ENCODE measurements at places on chromosomes 16 and 17. TPM values are rescaled to one million over a fixed set of nuclear protein-coding genes. Genes with fewer than 3 reads are reported as not detected.

DNA sequence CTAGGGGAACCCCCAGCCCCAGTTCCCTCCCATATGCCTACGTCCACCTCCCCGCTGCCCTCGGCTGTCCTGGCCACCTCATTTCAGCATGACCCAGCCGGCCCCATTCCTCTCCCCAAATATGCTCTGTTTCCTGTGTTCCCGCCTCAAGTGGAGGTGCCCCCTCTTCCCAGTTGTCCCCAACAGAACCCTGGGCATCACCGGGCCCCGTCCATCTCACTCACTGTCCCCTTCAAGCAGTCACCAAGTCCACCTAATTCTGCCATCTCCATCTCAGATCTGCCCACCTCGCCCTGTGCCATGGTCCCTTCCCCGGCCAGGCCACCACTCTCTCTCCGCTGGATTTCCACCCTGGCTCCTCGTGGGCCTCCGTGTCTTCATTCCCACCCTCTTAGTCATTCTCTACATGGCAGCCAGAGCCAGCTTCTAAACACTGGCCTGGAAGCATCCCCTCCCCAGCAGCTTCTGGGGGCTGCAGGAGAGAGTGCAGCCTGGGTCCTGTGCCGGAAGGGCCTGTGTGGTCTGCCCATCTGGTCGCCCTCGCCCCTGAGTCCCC is 12.8 kb downstream of the CDK3 start:
- no peaks in the 10 kb centered on the region for H3K27me3 ChIP-seq
- H3K4me3 ChIP-seq = no peak overlapping the region
- no peak for DNase-seq
- H3K36me3 ChIP-seq = no peaks in the 10 kb centered on the region

DNA sequence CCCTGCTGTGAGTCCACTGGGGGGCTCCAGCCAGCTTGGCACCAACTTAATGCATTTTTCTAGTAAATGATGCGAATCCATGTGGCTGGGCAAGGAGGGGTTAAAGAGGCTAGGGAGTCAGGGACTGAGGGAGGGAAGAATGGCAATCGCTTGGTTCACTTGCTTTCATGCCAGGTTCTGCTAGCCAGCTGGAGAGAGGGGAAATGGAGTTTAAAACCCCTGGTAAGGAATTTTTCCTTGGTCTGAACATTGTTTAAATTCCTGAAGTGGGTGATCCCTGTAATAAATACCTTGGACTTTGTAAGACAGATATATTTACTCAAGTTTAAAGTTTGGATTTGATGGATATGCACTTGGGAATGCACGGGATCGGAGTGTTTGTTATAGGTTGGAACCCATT is 22.8 kb downstream of the ANKFN1 start:
- H3K27ac ChIP-seq = no peak overlapping the region
- no peak for DNase-seq
- H3K4me3 ChIP-seq = no peak overlapping the region
- H3K36me3 ChIP-seq = no peaks in the 10 kb centered on the region
- no peaks in the 10 kb centered on the region for H3K4me1 ChIP-seq
- H3K27me3 ChIP-seq = peaks cover 7% of the 10 kb centered on the region

DNA sequence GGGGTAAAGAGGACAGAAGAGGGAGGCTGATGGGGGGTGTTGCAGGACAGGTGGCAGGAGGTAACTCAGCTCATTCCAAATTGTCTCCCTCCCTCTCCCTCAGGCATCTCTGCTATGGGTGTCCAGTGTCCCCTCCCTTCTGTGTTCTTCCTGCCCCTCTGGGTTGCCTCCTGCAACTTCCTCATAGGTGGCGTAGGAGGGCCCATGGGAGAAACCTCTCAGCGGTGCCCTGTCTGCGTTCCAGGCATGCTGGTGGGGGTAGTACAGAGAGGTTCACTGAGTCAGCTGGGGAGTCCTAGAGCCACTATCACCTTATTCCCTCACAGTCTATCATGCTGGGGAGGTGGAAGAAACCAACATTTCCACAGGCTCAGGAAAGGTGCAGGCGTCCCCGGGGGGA is 14.7 kb upstream of the ODF4 start:
- no peaks in the 10 kb centered on the region for H3K36me3 ChIP-seq
- no peak for DNase-seq
- peaks cover 17% of the 10 kb centered on the region for H3K4me1 ChIP-seq
- no peak overlapping the region for H3K4me3 ChIP-seq
- no peak overlapping the region for H3K27ac ChIP-seq
- peaks cover 39% of the 10 kb centered on the region for H3K27me3 ChIP-seq

- no peaks in the 10 kb centered on the region for H3K27me3 ChIP-seq
- no peaks in the 10 kb centered on the region for H3K36me3 ChIP-seq
- H3K27ac ChIP-seq = no peak overlapping the region
- H3K4me3 ChIP-seq = no peak overlapping the region
- no peak for DNase-seq
Observed at GRCh38 chr17:41505809-41506767, 676 bp upstream of the KRT13 start.

- H3K36me3 ChIP-seq = no peaks in the 10 kb centered on the region
- H3K27me3 ChIP-seq = peaks cover 6% of the 10 kb centered on the region
- no peak overlapping the region for H3K4me3 ChIP-seq
- H3K27ac ChIP-seq = no peak overlapping the region
- no peaks in the 10 kb centered on the region for H3K4me1 ChIP-seq
Observed at GRCh38 chr16:4944333-4945281, 7.7 kb upstream of the PPL start.

DNA sequence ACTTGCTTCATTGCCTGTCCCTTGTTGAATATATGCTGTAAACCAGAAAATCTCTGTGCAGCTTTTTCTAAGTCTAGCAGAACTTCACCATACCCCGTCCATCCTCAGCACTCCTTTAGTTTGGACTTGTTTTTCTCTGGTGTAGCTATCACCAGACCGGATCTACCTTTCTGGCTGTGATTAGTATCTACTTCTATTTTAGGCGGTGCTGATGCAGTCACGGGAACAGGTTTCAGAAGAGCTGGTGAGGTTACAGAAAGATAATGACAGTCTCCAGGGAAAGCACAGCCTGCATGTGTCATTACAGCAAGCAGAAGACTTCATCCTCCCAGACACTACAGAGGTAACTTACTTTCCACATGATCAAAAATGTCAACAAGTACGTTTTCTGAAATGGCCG is 46.4 kb downstream of the NUP88 start:
- no peaks in the 10 kb centered on the region for H3K27me3 ChIP-seq
- peaks cover 19% of the 10 kb centered on the region for H3K36me3 ChIP-seq

DNA sequence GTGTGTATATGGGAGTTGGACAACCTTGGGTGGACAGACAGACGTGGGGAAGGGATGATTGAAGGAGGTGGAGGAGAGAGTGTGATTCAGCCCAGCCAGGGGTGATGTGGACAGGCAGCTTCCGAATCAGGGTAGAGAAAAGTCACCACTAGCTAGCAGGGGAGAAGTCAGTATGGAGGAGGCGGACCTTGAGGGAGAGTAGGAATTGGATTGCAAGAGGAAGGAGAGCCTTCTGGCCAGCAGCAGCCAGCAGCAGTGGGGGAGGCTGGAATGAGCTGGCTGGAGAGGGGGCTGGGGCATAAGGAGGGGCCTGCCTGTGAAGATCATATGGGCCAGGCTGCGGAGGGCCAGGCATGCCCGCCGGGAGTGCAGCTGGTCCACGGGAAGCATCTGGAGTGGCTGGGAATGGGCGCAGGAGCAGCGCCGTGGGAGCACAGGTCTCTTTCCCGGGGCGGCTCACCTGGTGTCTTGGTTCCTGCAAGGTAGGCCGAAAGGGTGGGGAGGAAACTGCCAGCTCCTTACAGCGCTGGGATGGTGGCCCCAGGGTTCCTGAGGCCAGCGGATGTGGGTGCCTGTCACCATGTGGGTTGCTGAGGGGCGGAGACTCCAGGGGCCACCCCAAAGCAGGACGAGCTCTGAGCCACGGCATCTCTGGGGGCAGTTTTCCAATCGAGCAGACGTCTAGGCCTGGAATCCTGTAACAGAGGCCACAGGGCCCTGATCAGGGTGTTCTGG is 235.3 kb downstream of the SEC14L1 start:
- peak overlapping the region; percentile 96 for H3K4me3 ChIP-seq
- peak; percentile 83 for DNase-seq
- H3K4me1 ChIP-seq = peaks cover 50% of the 10 kb centered on the region
- no peaks in the 10 kb centered on the region for H3K27me3 ChIP-seq
- peaks cover 16% of the 10 kb centered on the region for H3K36me3 ChIP-seq
- peak overlapping the region; percentile 98 for H3K27ac ChIP-seq

DNA sequence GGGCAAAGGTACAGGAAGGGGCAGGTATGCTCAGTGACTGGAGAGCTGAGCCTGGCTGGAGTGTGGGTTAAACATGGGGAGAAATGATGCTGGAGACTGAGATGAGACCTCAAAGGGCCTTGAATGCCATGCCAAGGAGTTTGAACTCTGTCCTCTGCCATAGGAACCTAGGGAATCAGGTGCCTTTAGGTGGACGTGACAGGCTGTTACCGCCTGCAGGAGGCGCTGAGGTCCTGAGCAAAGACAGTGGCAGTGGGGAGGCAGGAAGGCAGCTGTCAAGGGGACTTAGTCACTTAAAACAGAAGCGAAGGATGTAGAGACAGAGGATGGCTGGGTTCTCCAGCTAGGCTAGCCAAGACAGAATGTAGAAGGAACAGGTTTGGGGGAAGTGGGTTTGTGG is 9.1 kb downstream of the PSMB3 start:
- no peak overlapping the region for H3K4me3 ChIP-seq
- H3K36me3 ChIP-seq = peaks cover 19% of the 10 kb centered on the region
- H3K4me1 ChIP-seq = peaks cover 20% of the 10 kb centered on the region
- H3K27ac ChIP-seq = peak overlapping the region; percentile 72

DNA sequence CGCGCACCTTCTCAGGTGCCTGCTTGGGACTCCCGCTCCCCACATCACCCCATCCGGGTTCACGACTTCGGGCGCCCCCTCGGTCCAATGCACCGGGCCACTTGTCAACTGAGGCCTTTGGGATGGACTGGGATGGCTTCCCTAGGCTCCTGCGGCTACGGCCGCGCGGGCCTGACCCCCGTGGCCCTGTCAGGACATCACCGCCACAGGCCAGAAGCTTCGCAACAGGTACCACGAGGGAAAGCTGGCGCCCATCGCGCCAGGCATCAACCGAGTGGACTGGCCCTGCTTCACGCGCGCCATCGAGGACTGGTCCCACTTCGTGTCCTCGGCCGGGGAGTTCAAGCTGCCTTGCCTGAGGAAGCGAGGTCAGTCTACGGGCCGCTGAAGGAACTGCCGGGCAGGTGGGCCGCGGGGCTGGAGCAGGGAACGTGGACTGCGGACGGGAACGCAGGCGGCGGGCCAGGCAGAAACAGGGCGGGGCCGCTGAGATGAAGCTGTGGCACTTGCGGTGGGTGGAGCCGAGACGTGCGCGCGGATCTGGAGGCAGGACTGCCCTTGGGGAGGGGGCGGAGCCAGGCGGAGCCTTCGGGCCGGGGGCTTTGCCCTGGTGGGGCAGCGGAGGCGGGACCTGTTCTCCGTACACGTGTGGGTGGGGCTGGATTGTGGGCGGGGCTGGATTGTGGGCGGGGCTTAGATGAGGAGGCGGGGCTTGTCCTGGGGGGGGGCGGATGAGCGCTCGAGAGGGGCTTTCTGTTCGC is 13.7 kb upstream of the CNGB1 start:
- H3K4me1 ChIP-seq = peaks cover 2% of the 10 kb centered on the region
- H3K36me3 ChIP-seq = no peaks in the 10 kb centered on the region
- H3K27ac ChIP-seq = peak overlapping the region; percentile 82
- peaks cover 9% of the 10 kb centered on the region for H3K27me3 ChIP-seq
- peak overlapping the region; percentile 94 for H3K4me3 ChIP-seq

- H3K4me3 ChIP-seq = no peak overlapping the region
- no peaks in the 10 kb centered on the region for H3K27me3 ChIP-seq
- DNase-seq = no peak
Observed at GRCh38 chr16:1691276-1691675, 13.2 kb downstream of the JPT2 start.

- H3K36me3 ChIP-seq = peaks cover 4% of the 10 kb centered on the region
- H3K27me3 ChIP-seq = no peaks in the 10 kb centered on the region
- no peak overlapping the region for H3K4me3 ChIP-seq
- H3K27ac ChIP-seq = no peak overlapping the region
Observed at GRCh38 chr16:12206749-12207142, 230.2 kb downstream of the SNX29 start.

GRCh38 chr16:81261049-81261648 is 22.7 kb downstream of the BCO1 start:
- no peak for DNase-seq
- no peak overlapping the region for H3K4me3 ChIP-seq
- H3K36me3 ChIP-seq = no peaks in the 10 kb centered on the region
- H3K27me3 ChIP-seq = peaks cover 10% of the 10 kb centered on the region
- H3K27ac ChIP-seq = no peak overlapping the region
- no peaks in the 10 kb centered on the region for H3K4me1 ChIP-seq

DNA sequence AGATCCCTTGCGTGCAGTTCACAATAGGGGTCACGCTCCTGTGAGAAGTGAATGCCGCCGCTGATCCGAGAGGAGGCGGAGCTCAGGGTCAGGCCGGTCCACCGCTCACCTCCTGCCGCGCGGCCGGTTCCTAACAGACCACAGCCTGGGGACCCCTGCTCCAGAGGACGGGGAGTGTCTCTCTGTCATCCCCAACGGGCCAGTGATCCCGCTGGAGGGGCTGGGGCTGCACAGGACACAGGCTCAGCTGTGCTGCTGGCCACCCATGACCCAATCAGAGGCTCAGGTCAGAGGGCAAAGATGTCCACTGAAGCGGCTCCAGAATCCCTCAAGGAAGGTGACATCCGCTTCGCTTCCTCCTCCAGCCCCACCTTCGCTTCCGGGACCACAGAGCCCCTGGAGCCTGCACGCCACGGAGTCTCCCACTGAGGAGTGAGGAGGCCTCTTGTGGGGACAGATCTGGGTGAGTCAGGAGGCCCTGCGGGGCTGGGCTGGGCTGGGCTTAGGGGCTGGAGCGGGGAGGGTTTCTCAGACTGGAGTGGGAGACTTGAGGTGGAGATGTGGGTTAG is 115.4 kb downstream of the METRNL start:
- peak overlapping the region; percentile 60 for H3K27ac ChIP-seq
- H3K27me3 ChIP-seq = no peaks in the 10 kb centered on the region
- peak; percentile 34 for DNase-seq
- H3K36me3 ChIP-seq = no peaks in the 10 kb centered on the region

DNA sequence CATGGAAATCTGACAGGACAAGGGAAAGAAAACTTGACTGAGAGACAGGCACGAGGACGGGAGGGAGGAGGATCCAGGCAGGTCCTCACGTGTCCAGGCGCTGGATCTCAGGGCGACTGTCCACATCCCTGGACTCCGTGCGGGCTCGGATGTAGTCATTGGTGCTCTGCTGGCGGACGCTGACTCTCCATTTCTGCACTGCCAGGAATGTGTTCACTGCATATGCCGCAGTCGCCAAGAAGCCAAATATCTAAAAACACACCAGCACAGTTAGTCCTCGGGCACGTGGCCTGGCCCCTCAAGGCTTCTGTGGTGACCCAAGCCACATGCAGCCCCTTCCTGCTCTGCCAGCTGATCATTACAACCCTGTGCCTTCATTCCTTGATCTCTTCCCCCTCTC is 17.5 kb downstream of the CMTM3 start:
- no peaks in the 10 kb centered on the region for H3K36me3 ChIP-seq
- DNase-seq = no peak
- no peak overlapping the region for H3K4me3 ChIP-seq
- peaks cover 3% of the 10 kb centered on the region for H3K4me1 ChIP-seq
- peaks cover 7% of the 10 kb centered on the region for H3K27me3 ChIP-seq

- no peaks in the 10 kb centered on the region for H3K27me3 ChIP-seq
- no peak overlapping the region for H3K4me3 ChIP-seq
- peaks cover 17% of the 10 kb centered on the region for H3K4me1 ChIP-seq
- H3K36me3 ChIP-seq = peaks cover 2% of the 10 kb centered on the region
- H3K27ac ChIP-seq = no peak overlapping the region
Observed at GRCh38 chr17:77619326-77619725, 339.2 kb upstream of the TNRC6C start.

GRCh38 chr17:75509528-75510258 is 5.6 kb downstream of the CASKIN2 start:
- no peak overlapping the region for H3K27ac ChIP-seq
- no peak overlapping the region for H3K4me3 ChIP-seq
- H3K27me3 ChIP-seq = peaks cover 7% of the 10 kb centered on the region
- DNase-seq = no peak

The PRDM7 gene
- total RNA-seq = not detected

The MNT gene
- total RNA-seq = 38.6 TPM

The TXNL4B gene
- 15.2 TPM for total RNA-seq

The HOXB9 gene
- 0.11 TPM for total RNA-seq
